NT2/D1 (cell line): ENCODE measurements at places on chromosomes 3 and 15.

- DNase-seq, result no peak
These were observed 209.6 kb upstream of the PFN2 start for GRCh38 chr3:150180334-150180733.

DNA sequence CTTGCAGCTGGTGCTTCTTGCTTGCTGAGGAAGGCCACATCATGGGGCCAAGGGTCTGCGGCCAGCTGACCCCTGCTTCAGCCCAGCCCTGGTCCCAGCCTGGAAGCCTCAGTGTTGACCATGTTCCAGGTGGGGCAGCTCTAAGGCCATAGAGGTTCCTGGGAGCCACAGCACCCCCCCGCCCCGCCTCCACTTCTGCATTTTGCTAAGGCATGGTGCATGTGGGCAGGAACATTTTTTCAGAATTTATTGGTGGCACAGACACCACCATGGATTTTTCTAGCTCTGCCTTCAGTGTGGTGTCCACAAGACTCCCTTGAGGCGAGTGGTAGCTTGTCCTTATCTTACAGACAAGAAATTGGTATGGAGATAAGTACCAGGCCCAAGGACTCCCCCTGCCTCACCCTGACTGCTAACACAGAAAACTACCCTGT, 1.9 kb upstream of the CHST14 start:
- DNase-seq, result no peak

- DNase-seq, result no peak
These were observed 288.0 kb upstream of the TBC1D5 start for GRCh38 chr3:18030371-18030870.

- no peak for DNase-seq
These were observed 19.3 kb upstream of the LZTFL1 start for GRCh38 chr3:45861043-45861719.

DNA sequence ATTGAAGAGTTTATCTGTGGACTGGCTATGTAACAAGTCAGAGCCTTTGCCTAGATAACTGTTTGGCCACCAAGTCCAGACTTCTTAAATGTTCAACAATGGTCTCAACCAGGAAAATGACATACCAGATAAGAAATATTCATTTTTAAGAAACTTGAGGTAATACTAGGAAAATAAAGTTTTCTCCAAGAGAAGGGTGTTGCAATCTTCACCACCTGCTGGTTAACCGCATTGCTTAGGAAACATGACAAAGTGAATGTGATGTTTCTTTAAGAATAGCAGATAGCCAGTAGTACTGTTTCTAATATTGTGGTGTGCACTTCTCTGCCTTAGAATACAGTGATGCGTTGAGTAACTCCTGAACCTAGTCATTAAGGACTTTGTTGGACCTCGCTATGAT, 321.5 kb upstream of the CADM2 start:
- no peak for DNase-seq

- DNase-seq, result no peak
These were observed 90.6 kb downstream of the CACNA1D start for GRCh38 chr3:53585049-53585448.

- DNase-seq, result no peak
These were observed 532.1 kb upstream of the SEMA6D start for GRCh38 chr15:47184908-47185801.

DNA sequence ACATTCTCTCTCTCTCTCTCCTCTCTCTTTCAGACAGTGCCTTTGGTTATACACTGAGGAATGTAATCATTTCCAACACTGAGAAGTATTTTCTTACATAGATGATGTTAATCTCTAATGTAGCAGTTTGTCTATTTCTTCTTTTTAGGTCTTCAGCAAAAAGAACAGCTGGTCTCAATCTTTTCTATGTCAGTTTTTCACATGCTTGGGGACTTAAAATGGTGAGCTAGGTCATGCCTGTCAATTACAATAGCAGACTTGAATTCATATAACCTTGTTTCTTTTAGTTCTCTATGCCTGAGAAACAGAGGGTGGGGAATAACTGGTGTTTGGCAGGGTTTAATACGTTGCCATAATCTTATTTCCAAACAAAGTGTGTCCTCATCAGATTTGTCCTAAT, 786.2 kb downstream of the SQOR start:
- DNase-seq, result no peak

DNA sequence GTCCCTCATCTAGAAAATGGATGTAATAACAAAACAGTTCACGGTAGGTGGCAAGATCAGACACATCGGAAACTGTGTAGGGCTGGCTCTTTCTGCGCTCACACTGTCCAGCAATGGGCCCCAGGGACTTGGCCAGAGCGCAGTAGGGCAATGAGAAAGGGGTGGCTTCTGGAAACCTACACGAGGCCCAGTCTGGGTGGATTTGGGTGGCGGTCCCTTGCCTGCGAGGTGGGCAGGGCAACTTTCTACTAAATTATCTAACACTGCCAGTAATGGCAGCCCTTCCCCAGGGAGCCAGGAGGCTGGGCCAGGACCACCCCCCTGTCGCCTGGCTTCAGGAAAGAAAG, 2.1 kb upstream of the TNK2 start:
- DNase-seq, result no peak

DNA sequence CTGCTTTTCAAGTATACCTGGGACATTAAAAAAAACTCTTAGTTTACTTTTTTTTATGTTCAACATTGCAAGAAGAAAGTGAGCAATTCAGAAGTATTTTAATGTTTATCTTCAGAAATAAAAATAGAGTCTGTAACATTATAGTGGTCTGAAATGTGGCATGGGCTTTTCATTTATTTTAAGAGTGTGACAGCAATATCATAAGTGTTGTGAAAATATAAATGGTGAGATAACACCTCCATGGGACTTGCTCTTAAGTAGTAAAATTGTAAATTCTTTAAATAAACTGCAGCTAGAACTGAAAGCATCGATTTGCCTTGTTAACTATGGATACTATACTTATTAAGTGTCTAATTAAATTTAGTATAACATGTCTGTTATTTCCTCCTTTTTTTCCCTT, 48.8 kb upstream of the ZCWPW2 start:
- DNase-seq, result no peak

- DNase-seq, result no peak
These were observed 15.0 kb downstream of the NEK10 start for GRCh38 chr3:27354161-27354560.

DNA sequence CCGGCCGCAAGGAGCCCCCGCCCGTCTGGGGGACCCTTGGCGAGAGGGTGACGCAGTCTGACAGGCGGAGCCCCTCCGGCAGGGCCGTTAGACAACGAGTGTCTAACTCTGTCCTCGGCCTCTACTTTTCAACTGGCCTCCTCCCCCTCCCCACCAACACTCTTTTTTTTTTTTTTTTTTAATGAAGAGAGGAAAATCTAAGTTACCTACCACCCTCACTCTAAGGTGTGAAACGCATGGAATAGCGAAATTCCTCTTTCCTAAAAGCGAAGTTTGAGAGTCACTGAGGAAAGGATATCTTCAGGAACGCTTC, 521 bp upstream of the SUSD5 start:
- no peak for DNase-seq

DNA sequence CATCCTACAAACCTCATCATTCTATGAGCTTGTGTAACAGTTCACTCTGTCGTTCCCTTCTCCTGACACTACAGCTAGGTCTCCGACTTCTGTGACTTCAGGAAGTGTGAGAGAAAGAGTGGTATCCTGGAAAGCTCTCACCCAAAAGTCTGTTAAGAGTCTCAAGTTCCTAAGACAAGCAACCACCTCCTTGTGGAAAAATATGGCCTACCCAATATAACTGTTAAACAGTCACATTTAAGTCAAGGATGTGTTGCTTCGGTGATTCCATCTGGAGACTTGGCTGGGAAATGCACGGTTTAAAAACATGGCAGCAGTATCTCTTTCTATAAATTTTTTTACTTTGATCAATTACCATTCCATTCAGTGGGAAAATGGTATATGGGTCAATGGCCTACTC, 13.8 kb downstream of the FEZF2 start:
- no peak for DNase-seq

- no peak for DNase-seq
These were observed 87.8 kb downstream of the ADCY5 start for GRCh38 chr3:123361071-123361470.

GRCh38 chr3:46442576-46443530, 21.9 kb downstream of the LTF start:
- DNase-seq, result no peak

DNA sequence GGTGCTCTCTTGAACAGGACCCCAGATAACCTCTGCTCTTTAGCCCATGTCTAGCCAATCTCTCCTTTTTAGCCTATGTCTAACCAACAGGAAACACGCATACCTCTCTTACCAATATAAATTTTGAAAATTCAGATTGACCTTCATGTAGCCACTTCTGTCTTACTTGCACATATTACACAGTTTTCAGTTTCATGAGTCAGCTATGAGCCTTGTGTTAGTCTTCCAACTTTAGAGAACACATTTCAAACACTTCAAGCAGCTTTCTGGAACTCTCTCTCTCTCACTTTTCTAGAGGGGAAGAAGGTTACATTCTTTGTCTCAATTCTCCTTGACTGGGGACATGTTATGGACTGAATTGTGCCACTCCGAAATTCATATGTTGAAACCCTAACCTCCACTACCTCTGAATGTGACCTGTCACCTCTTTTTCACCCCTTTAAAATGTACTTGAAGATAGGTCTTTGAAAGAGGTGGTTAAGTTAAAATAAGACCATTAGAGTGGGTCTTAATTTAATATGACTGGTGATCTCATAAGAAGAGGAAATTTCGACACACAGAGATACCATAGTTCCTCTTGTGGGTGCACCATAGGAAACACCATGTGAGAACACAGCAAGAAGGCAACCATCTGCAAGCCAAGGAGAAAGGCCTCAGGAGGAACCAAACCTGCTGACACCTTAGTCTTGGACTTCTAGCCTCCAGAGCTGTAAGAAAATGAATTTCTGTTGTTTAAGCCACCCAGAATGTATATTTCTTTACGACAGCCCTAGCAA, 480.3 kb upstream of the ALCAM start:
- DNase-seq, result no peak

GRCh38 chr15:84631706-84632272, 22.3 kb downstream of the WDR73 start:
- no peak for DNase-seq

DNA sequence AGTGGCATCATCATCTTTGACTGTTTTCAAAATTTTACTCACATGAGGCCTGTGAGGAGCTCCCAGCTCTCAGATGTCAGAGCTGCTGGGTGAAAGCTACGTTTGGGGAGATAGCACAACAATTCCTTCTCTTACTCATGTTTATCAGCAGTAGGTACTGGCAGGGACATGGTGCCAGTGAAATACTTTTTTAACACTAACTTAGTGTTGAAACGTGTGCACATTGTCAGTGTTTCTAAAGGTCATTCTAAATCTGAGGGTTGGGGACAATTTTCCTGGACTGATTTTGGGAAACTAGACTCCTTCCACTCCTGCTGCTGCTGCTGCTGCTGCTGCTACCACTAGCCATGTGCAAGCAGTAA, 487.4 kb downstream of the PDCD6IP start:
- DNase-seq, result no peak

- DNase-seq, result no peak
These were observed 17.3 kb upstream of the AEN start for GRCh38 chr15:88603885-88604284.

DNA sequence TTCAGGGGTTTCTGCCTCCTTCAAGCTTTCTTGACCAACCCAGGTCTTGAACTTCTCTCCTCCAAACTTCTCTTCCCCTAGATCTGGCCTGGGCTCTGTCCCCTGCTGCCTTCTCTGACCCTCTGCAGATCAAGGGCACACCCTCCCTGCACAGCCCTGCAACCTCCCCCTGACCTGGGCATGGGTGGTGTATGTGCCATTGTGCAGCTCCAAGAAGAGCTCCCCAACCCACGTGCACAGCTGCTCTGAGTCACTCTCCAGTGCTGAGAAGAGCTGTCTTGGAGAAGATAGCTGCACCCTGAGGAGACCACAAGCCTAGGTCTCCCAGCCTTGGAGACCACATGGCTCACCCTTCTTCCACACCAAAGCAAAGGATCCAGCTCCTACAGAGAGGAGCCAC, 8.0 kb downstream of the MAN2C1 start:
- no peak for DNase-seq

DNA sequence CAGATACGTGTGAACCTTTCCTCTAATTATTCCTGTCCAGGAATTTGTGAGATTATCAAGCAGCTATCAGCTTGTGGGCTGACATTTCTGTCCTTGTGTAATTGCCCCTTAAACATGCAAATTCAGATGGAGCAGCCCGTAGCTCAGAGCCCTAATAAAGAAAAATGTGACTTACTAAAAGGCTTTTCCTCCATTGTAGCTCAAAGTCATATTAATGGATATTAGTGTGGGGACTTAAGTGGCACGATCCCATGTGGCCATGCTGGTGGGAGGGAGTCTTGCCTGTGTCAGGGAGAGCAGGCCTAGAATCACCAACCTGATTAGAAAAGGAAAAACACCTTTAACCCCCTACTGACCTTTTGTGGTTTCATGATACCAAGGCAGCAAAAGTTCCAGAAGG, 399.2 kb downstream of the LRTM1 start:
- DNase-seq, result no peak

DNA sequence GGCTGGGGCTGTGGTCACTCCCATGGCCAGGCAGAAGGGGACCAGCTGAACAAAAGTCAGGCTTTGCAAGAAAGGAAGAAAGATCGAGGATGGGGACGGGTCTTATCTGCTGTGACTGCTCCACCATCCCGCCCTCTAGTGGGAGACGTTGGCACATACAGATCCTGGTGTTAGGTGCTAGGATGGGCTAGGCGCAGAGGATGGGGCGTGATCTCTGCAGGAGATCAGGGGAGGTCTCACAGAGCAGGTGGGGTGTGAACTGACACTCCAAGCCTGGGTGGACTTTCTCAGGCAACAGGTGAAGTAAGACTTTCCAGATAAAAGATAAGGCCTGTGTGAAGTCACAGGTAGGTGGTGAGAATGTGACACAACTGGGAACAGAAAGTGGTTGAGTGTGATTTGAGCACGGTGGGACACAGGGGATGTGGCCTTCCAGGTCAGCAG, 141.9 kb upstream of the SMAD3 start:
- peak; percentile 79 for DNase-seq

GRCh38 chr15:60913900-60914299, 315.2 kb downstream of the RORA start:
- DNase-seq, result no peak

- DNase-seq, result no peak
These were observed 132.2 kb downstream of the FNDC3B start for GRCh38 chr3:172171396-172172075.

DNA sequence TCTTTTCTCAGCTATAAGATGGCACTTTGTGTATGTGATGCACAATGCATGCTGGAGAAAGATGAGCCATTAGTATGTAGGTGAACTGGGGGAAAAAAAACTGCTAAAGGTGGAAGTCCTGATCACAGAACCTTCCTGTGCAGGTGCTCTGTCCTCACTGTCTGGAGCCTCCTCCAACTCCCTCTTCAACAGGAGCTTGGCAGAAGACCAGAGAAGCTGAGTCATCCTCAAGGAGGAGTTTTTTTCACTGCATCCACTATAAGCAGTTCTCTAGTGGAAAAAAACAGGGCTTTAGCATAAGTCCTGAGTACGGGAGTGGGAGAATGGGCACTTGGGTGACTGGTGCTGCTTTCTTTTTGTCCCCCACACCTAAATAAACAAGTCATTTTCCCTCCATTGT, 168.4 kb upstream of the CADPS start:
- no peak for DNase-seq

- DNase-seq, result peak; percentile 9
These were observed 199.1 kb upstream of the ZPLD1 start for GRCh38 chr3:102235679-102236078.
